ENCODE measurements at places on chromosomes 1 and 21. TPM values are rescaled to one million over a fixed set of nuclear protein-coding genes. Genes with fewer than 3 reads are reported as not detected.
A peak's percentile ranks its signal among the peaks of the same experiment; 100 is the strongest.

DNA sequence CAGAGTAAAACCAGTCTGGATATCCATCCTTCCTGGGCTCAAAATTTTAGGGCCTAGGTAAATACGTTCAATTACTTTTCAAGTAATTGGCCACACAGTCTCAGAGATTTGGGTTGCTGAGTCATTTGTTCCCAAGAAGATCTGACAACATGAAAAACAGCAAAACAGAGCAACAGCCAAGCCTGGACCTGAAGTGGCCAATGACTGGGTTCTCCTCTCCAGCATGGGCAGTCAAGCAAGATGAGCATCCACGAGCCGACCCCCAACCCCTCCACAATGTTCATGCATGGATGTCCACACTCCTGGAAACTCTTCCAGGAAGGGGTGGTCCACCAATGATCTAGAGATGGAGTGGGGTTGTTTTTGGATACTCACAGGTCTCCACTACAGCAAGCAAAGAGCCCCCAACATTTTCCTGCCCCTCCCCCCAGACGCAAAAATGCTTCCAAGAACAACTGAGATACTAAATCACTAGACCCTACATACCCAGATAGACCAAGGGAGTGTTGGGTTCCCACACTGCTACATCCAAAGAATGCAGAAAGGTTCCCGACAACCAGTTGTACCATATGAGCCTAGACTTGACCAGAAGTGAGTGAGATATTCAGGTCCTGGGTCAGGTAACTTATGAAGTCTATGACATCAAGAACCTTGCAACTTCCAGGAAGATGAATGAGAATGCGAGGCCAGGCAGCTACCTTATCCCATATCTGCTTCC lies 73.0 kb downstream of the CD46 start:
- H3K36me3 ChIP-seq, result peaks cover 3% of the 10 kb centered on the region
- peaks cover 70% of the 10 kb centered on the region for H3K4me1 ChIP-seq
- DNase-seq, result no peak
- peak overlapping the region; percentile 95 for H3K27ac ChIP-seq
- no peaks in the 10 kb centered on the region for H3K27me3 ChIP-seq

DNA sequence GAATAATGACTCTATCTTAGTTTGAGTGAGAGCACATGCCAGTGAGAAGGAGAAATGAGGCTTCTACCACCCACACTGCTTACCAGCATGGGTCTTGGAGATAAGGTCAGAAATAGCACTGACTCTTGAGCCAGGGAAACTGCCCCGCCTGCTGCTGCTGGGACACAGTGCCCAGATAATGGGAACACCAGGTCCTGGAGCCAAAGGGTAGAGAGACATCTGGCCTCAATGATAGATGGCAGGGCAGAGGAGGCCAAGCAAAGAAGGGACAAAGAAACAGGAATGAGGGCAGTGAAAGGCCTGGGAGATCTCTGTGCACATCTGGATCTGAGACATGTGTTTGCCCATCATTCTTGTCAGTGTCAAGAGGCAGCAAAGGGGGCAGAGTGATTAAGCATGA lies 97.4 kb downstream of the MIS18A start:
- no peak overlapping the region for H3K27ac ChIP-seq
- DNase-seq, result no peak
- H3K36me3 ChIP-seq, result no peaks in the 10 kb centered on the region
- H3K4me3 ChIP-seq, result no peak overlapping the region
- no peaks in the 10 kb centered on the region for H3K4me1 ChIP-seq

DNA sequence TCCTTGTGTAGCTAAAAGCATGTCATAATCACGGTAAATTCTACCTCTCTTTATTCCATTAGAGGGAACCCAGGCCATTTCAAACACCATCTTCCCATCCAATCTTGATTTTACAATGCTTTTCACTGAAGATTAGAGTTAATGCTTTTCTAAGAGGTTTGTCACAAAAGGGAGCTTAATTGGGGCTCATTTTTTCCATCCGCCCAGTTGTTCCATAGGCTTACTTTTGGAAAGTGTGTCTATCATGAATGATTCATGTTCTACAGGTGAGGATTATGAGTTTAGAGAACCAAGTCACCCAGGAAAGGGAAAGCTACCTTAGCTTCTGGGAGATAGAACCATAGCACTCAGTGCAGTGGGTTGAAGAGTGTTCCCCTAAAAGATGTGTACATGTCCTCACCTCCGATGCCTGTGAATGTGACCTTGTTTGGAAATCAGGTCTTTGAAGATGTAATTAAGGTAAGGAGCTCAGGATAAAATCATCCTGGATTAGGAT lies 286.9 kb upstream of the RUNX1 start:
- no peaks in the 10 kb centered on the region for H3K27me3 ChIP-seq
- no peaks in the 10 kb centered on the region for H3K4me1 ChIP-seq
- DNase-seq, result no peak
- no peak overlapping the region for H3K4me3 ChIP-seq
- no peak overlapping the region for H3K27ac ChIP-seq

DNA sequence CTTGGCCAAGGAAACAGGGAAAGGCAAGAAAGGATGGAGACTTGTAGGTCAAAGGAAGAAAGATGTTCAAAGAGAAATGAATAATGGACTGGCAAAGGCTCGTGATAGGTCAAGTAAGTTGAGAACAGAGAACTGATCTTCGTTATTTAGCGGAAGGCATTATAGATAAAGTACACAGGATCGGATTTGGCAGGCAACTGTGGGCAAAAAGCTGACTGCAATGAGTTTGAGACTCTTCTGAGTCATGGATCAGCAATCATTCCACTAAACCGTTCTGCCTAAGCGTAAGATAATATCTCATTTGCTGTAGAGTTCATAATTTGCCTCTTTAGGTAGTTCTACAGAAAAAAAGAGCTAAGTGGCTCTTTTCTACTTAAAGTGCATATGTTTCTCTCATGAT lies 34.1 kb downstream of the KRTAP21-3 start:
- no peak for DNase-seq
- H3K27me3 ChIP-seq, result no peaks in the 10 kb centered on the region
- no peaks in the 10 kb centered on the region for H3K36me3 ChIP-seq
- H3K27ac ChIP-seq, result no peak overlapping the region

GRCh38 chr1:94255476-94255875 lies 18.1 kb upstream of the ARHGAP29 start:
- no peak for DNase-seq
- H3K4me3 ChIP-seq, result no peak overlapping the region
- H3K4me1 ChIP-seq, result no peaks in the 10 kb centered on the region
- peaks cover 6% of the 10 kb centered on the region for H3K27me3 ChIP-seq

GRCh38 chr1:192547501-192547900 lies 28.1 kb upstream of the RGS1 start:
- H3K36me3 ChIP-seq, result no peaks in the 10 kb centered on the region
- DNase-seq, result no peak
- H3K27ac ChIP-seq, result no peak overlapping the region
- no peaks in the 10 kb centered on the region for H3K27me3 ChIP-seq
- no peak overlapping the region for H3K4me3 ChIP-seq

DNA sequence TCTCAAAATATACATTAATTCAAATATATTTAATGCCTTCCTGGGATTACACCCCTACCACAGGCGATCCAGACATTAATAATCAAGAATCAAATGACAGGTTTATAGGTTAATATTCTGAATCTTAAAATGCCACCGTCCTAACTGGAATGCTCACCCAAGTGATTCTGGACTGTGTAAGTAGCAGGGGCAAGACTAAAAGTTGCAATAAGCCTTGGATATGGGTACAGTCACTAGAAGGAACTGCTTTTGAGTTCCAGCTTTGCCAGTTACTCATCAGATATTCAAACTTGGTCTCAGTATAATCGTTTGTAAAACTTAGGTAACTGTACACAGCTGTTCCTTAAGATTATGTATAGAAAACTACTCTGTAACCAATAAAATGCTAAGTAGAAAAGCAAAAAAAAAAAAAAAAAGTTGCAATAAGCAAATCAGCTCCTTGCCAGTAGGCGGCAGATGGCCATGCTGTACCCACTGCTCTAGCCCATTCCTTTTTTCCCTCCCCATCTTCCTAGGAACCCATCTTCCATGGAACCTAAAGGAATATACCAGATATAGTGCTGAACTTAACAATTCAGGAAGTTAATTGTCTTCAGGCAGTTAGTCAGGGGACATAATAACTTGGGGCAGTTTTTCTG lies 10.5 kb downstream of the RO60 start:
- peaks cover 22% of the 10 kb centered on the region for H3K4me1 ChIP-seq
- peak overlapping the region; percentile 38 for H3K4me3 ChIP-seq
- no peaks in the 10 kb centered on the region for H3K27me3 ChIP-seq

Gene AGT
- not detected for total RNA-seq

Data from CD4-positive, CD25-positive, alpha-beta regulatory T cell (primary cell).